ENCODE measurements at places on chromosomes 16 and 17.
A peak's percentile ranks its signal among the peaks of the same experiment; 100 is the strongest.

DNA sequence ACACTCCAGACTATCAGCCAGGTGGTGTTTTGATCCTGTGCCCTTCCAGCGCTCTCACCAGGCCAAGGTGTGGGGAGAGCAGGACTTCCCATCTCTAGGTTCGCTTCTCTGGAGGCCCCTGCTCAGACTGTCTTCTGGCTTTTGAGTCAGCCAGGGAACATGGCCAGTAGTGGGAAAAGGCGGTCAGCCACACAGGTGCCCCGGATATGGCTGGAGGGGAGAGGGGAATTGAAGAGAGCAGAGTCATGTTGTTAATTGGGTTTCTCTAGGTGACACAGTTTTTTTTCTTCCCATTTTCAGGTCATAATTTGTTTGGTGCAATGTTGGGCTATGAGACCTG is 1.5 kb downstream of the MINK1 start:
- no peak for DNase-seq

DNA sequence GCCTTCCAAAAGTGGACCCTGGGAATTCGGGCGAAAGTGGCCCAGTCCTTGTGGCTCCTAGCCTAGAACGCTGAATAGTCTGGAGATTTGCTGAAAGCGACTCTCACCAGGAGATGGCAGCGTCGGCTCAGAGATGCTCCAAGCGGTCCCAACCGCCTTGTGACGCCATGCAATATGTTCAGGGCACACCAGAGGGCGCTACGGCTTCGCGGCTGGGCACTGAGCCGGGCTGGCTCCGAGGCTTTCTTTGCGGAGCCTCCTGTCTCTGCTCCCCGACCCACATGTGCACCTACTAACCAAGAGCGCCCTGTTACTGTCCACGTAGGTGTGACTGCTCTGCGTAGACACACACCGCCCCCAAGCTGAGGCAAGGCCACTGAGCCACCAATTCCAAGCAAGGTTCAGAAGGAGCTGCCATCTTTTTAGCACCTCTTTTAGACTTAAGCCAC is 36.9 kb downstream of the SYCE1L start:
- peak; percentile 93 for DNase-seq

DNA sequence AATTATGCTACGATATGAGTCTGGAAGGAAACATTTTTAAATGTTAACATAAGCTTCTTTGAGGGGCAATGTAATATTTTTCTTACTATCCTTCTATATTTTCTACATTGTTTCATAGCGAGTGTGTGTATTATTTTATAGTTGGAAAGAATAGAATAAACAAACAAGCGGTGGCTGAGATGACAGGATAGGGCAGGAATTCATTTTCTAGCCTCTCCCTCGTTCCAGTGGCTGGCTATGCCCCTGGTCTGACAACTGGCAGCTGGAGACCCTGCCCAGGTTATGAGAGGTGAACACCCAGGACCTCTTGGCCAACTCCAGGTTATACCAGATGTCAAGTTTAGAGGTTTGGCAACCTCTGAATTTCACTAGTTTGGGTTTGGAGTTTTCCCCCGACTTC is 14.5 kb upstream of the TNRC6C start:
- no peak for DNase-seq

- no peak for DNase-seq
Observed at GRCh38 chr17:182050-182751, 751 bp upstream of the DOC2B start.

- DNase-seq = peak; percentile 3
Observed at GRCh38 chr17:39306509-39307212, 80.9 kb upstream of the STAC2 start.

- peak; percentile 79 for DNase-seq
Observed at GRCh38 chr16:69917739-69918138, 33.4 kb upstream of the CLEC18A start.

- DNase-seq = no peak
Observed at GRCh38 chr16:49521734-49522325, 148.2 kb downstream of the C16orf78 start.

DNA sequence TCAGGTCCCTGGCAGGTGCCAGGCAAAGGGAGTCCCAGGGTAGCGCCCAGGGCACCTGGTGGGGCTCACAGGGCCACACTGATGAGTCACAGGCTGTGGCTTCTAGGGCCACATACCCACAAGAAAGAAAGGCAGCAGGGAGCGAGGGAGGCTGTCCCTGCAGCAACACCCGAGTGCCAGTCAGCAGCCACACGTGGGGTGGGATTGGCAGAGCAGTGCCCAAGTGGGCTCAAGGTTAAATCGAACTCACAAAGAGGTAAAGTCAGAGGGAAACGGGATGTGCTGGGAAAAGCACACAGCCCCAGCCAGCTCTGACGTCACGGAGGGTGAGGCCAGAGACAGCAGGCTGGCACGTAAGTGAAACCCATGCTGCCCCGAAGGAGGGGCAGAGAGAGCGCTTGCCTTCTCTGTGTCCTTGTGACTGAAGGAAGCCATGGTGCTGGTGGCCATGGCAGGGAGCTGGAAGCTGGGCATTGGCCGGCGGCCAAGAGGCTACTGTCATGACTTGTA is 33.8 kb downstream of the FA2H start:
- DNase-seq = no peak
